Esophagus squamous epithelium (tissue), 5 donors: ENCODE measurements at places on chromosomes 7 and 10.

DNA sequence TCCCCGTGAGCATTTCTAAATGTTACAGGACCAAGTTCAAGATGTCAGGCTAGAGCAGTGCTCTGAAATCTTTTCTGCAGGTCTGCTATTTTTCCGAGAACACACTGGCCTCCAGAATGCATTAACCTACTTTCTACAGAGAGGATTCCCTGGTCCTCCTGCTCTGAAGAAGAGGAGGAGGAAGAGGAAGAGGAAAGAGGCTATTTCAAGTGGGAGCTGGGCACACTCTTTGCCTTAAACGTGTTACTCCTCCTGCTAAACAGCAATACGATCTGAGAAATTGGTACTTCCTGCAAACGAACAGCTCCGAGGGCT, 157.4 kb downstream of the FRMD4A start:
- DNase-seq: no peak

DNA sequence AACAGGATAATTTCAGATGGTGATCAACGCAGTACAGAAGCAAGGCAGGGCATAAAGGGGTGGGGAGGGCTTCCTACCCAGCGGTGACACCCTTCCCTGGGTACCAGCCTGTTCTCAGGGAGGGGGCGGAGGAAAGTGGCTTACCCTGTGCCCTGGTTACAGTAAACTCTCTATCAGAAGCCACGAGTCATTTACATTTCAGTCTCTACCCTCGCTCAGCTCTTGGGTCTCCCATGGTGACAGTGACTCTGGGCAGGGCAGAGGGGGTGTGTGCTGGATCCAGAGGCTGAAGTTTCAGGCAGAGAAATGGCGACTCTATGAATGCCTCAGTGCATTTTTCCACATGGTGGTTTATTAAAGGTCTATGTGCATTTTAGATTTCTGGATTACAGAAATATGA, 107.0 kb downstream of the ADARB2 start:
- no peak for DNase-seq

DNA sequence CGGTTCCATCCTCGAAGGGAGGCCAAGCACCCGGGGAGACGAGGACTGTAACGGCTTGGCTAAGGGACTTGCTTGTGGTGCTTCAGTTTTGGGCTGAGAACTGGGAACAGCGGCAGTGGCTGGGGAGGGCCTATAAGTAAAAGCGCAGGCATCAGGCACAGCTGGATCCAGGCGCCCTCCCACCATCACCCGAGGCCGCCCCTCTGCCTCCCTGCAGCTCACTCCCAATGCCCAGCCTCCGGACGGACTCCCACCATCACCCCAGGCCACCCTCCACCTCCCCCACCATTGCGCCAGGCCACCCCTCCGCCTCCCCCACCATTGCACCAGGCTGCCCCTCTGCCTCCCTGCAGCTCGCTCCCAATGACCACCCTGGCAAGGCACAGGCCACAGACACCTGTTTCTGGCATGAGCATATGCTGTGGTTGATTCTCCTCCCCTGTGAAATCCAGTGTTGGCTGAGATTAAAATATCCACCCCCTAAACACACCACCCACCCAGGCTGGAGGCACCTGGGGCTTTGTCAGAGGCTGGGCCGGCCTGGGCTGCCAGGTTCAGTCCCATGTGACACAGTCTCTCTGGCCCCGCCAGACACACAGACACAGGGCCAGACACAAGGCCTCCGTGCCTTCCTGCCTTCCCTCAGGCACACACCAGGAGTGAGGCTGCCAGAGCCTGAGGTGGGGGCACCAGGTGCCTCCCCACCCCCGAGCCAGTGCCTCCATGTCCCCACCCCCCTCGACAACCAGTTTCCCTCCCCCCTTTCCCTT, 16.7 kb downstream of the MICALL2 start:
- no peak for DNase-seq

DNA sequence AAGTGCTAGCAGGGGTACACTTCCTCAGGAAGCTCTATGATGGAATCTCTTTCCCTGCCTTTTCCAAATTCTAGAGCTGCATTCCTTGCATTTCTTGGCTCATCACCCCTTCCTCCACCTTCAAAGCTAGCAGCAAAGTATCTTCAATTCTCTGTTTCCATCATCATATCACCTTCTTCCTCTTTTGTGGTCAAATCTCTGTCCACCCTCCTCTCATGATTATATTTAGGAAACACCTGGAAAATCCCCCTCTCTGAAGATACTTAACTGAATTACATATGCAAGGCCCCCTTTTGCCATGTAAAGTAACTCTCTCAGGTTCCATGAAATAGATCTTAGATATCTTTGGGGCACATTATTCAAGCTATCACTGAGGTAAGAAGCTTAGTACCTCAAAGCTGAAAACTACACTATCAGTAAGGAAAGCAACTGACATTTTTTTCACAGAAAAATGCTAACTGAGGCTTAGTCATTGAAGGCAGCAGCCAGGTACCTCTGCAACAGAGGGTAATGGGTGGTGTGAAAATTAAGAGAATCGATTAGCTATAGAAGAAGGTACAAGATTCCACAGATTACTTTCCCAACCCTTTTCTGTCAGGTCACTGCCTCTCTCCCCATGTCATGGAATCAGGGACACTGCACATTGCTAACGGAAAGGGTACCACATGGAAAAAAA, 197.3 kb downstream of the MACC1 start:
- DNase-seq: no peak

GRCh38 chr7:113373863-113374262, 255.5 kb upstream of the SMIM30 start:
- DNase-seq: no peak

GRCh38 chr7:134690614-134691504, 44.2 kb downstream of the BPGM start:
- no peak for DNase-seq

GRCh38 chr10:101375076-101375475, 21.1 kb downstream of the BTRC start:
- DNase-seq: no peak

DNA sequence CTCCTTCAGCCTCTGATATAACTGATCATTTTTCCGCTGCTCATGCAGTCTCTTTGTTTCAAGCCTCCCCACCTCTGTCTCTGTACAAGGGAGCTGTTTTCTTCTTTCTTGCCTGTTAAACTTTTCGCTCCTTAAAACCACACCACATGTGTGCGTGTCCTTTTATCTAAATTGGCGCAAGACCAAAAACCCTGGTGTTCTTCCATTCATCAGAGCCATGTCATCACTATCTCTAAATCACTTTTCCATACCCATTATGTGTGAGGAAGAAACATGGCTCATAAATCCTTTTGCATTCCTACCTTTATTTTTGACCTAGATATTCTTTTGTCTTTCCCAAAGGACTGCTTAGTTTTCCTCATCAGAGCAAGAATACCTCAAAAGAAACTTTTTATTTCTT, 239.0 kb upstream of the IMMP2L start:
- no peak for DNase-seq
